ENCODE measurements at places on chromosomes 1 and 21.
A peak's percentile ranks its signal among the peaks of the same experiment; 100 is the strongest.

DNA sequence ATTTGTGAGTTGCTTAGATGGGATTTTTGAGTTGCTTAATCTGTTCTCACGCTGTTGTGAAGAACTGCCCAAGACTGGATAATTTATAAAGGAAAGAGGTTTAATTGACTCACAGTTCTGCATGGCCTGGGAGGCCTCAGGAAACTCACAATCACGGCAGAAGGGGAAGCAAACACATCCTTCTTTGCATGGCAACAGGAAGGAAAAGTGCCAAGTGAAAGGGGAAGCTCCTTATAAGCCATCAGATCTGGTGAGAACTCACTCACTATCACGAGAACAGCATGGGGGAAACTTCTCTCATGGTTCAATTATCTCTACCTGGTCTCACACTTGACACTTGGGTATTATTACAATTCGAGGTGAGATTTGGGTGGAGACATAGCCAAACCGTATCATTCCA lies 10.3 kb downstream of the CLIC6 start:
- DNase-seq, result no peak

GRCh38 chr1:187267827-187268226 lies 439.1 kb downstream of the PLA2G4A start:
- DNase-seq, result no peak

- DNase-seq, result no peak
Measured at GRCh38 chr1:9621032-9621431, 30.5 kb upstream of the PIK3CD start.

GRCh38 chr1:108200687-108201051 lies 526 bp upstream of the SLC25A24 start:
- DNase-seq, result peak; percentile 41

GRCh38 chr1:2607641-2608091 lies 21.1 kb downstream of the PRXL2B start:
- DNase-seq, result no peak

DNA sequence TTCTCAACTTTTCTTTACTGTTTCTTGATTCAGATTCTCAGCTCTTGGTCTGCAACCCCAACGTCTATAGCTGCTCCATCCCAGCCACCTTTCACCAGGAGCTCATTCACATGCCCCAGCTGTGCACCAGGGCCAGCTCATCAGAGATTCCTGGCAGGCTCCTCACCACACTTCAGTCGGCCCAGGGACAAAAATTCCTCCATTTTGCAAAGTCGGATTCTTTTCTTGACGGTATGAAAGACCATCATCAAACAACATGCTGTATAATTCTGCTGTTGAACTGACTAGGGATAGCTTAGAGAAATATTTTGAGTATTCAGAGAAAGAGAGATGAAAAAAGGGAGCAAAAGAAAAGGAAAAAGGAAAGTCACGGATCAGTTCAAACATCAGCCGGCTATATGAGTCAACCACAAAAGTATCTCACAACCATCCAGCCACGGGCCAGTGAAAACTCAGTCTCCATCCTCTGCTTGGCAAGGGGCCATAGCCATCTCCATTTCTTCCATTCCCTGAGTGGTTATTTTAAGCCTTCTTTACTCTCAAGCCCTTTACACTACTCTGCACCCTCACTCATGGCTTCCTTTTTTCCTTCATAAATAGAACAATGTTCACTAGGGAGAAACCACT lies 14.1 kb downstream of the DNASE2B start:
- no peak for DNase-seq
